ENCODE measurements at places on chromosomes 6 and 20.

DNA sequence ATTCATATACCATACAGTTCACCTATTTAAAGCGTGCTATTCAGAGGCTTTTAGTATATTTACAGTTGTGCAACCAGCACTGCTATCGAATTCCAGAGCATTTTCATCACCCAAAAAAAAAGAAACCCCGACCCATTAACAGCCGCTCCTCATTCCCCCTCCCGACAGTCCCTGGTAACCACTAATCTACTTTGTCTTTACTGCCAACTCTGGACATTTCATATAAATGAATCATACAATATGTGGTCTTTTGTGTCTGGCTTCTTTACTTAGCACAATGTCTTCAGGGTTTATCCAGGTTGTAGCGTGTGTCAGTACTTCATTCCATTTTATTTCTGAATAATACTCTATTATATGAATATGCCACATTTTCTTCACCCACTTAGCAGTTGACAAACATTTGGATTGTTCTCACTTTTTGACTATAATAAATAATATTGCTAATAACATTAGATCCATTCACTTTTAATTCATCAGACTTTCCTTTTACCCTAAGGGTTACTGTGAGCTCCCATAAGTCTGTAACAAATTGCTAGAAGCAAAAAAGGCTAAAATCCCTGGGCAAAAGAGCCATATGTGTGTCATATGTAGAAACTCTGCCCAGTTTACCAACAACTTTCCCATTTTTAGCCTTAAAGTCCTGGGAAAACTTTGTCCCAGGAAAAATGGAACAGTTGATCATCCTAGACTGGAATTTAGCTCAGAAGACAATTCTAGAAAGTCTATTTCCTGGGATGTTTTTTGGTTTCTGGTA lies 23.2 kb upstream of the ROS1 start:
- DNase-seq, result no peak

GRCh38 chr6:143332153-143332845 lies 118.2 kb downstream of the ADAT2 start:
- no peak for DNase-seq

GRCh38 chr20:44803383-44803941 lies 6.9 kb downstream of the RIMS4 start:
- DNase-seq, result no peak

DNA sequence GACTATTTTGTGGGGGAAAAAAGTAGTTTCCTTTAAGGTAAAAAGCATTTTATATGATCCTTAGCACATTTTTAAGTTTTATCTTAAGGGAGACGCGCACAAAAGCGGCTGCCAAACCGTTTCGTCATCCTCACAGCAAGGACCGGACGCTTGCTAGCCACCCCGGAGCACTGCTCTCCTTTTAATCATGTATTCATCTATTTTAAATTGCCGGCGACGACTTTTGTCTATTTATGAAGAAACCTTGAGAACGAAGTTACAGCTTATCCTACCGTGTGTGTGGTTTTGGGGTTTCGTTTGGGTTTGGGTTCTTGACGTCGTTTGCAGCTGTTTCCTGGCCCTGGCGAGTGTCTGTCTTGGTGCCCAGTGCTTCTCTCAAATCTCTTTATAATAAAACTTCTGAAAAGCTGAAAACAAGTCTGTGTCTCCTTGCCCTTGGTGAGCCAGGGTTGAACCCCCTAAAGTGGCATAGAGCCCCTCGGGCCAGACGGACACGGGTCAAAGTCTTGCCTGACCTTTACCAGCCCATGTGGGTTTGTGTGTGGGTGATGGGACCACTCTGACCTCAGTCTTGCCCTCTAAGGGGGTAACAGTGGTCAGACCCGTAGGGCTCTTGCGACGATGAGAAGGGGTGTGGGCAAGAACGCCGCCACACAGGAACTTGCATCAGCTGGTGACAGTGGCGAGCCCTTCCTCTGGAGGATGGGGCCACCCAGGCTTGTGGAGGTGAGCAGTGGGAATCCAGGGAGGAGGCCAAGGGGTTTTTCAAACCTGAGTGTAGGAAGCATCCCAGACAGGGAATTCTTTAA lies 117.6 kb downstream of the JPH2 start:
- peak; percentile 75 for DNase-seq

DNA sequence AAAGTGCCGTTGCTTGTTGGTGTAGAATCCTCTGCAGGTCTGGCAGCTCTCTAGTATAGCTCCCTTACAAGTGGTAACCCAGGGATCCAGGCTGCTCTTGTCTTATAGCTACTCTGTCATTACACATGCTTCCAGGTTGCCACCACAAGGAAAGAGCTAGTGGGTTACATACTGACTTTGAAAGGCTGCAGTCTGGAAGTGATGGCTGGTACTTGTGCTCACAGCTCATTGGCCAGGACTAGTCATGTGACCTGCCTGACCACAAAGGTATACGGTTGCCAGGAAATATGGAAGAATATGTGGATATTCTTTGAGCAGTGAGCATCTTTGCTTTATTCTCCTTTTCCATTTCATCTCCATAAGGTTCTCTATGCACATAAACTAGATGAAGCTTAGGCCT lies 46.0 kb downstream of the RREB1 start:
- no peak for DNase-seq

DNA sequence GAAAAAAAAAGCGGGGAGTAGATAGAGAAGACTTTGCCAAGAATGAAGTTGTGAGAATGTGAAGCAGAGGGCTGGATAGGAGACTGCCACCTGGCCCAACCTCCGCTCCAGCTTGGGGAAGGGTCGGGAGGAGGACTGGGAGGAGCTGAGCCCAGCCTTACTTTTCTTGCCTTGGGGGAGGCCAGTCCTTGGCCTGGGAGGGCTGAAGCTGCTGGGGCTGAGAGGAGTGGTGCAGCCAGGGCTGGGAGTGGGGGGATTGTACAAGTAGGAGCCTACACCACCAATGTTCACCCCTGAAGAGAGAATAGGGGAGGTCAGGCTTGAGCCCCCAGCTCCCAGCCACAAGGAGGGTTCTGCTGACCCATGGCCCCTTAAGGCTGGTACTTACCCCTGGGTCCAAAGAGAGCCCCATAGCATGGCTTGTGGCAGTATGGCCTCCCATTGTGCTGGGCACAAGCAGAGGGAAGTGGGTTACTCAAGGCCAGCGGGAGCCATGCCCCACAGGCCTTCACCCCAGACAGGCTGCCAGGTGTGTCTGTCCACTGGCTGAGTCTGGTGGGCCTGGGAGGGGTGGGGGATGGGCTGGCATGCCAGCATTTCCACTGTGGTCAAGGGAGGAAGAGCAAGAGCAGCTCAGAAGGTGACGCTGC lies 1.1 kb downstream of the CRIP3 start:
- DNase-seq, result no peak

DNA sequence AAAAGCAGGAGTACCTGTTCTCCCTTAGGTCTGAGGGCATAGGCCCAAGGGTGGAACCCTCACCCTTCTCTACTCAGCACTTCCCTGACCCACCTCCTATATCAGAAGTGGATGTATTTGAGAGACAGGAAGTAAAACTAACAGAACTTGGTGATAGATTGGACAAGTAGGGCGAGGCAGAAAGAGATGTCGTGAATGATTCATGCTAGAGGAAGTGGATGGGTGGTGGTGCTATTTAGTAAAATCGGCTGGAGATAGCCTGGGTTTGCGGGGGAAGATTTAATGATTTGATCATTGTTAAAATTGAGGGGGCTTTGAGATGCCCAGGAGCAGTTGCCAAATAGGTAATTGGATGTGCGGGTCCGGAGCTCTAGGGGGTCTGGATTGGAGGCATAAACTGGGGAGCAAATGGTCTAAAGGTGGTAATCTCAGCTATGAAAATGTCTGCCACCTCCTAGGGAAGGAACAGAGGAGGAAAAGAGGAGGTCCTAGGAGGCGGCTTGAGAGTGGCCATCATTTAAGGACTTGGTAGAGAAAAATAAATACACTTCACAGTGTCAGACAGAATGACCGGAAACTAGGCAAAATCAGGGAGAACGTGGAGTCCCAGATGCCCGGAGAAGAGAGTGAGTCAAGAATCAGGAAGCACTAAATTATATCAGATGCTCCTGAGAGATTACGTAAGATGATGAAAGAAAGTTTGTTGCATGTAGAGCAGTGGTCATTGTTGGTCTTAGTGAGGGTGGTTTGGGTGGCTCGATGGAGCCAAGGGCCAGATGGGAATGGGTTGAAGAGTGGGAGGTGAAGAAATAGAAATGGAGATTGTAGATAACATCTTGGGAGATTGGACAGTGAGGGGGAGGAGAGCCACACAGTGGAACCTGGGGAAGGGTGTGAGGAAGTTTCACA lies 142.0 kb downstream of the CEP57L1 start:
- DNase-seq, result no peak

GRCh38 chr6:157107915-157108651 lies 215.2 kb downstream of the TMEM242 start:
- no peak for DNase-seq

DNA sequence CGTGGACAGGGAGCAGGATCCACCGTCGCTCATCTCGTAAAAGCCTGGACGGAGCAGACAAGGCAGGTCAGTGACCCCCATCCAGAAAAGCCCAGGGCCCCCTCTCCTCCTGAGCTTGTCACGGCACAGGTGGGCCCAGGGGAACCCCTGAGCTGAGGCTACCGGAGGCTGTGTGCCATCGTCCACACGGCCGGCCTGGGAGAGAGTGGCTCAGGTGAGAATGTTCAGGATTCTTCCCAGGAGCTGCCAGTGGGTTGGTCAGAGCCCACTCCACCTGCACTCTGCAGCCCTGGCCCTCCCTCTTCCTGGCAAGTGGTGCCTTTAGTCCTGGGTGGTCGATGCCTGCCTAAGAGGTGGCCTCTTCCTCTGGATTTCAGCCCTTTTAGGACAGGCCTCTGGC lies 9.2 kb downstream of the DACT2 start:
- no peak for DNase-seq

DNA sequence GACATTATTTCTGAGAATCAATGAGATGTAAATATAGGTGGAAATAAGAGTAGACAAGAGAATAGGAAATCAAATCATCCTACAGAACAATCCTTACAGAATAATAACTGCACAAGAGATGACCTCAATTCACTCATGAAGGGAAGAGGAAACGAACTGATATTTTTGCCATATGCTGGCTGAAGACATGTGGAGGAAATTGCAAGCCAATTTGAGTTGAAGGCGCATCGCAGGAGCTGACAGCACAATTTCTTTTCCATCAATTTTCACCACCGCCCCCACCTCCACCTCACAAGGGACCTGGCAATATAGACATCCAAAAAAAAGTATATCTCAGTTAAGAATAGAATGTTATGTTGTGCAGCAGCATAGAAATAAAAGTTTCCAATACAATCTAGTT lies 20.3 kb downstream of the CITED2 start:
- DNase-seq, result no peak

- DNase-seq, result no peak
These were observed 164.2 kb upstream of the PLN start for GRCh38 chr6:118383924-118384323.

- no peak for DNase-seq
These were observed 4.9 kb upstream of the PTGIS start for GRCh38 chr20:49572857-49573256.

DNA sequence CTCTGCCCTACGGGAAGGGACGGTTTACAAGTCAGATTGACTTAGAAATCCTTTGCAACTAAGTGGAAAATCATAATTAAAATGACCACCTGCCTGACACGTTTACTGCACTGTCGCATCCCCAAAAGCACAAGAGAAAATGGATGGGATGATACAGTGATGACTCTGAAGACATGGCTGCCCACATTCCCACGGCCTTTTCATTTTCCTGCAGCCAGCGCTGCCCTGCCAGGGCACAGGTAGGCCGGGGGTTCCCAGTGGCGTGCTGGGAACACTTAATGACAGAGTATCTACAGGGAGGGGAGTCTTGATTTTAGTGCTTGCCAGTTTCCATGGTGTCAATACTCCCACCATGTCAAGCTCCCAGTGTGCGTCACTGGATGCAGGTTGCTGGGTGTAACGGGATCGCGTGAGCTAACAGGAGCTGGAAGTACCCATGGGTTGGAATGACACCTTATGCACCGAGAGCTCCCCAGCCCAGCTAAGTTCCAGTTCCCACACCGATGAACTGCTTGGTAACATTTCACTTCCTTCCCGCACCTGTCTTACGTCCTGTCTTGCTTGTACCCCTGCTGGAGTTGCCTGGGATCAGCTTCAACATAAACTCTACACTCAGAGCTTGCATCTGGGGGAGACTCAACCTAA lies 129.0 kb downstream of the ANKRD60 start:
- no peak for DNase-seq

DNA sequence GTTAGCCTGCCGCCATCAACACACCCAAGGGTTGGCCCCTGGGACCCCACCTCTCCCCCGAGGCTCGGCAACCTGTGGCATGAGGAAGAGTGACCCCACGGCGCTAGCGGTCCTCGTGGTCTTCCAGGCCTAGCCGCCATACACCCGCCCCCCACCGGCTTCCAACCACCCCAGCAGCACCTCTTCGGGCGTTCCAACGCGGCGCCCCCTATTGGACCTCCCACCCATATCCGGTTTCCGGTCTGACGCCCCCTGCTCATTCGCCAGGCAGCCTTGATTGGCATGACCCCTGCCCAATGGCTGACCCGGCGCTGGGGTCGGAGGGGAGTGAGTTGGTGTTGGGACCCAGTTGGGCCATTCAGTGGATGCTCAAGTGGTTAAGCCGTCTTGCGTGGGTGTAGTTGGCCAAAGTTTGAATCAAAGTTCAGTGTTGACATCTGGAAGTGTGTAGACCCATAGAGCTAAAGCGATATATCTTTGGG lies at the start of gene GNAS-AS1:
Gene GNAS-AS1 (minus strand): TSS at position 210 of the 482 bp plus-strand sequence.
- DNase-seq, result peak; percentile 96

- no peak for DNase-seq
These were observed 130.1 kb downstream of the BCAS1 start for GRCh38 chr20:53940360-53940702.

GRCh38 chr6:125867483-125867942 lies 76.8 kb downstream of the NCOA7 start:
- DNase-seq, result no peak

DNA sequence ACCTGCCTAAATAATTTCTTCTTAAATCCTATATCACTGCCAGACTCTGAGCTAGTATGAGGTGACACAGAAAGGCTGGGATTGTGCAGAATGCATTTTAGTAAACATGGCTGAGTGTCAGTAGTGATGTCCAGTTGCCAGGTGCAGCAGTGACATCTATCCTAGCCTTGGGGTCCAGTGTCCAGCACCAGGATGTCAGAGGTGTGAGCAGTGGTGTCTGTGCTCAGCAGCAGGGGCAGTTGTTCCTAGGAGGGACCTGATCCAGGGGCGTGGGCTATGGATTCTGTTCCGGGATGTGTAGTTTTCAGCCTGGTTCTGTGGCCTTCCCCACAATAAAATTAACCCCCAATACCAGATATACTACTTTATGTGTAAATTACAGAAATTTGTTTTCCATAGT lies 6.0 kb downstream of the HLA-C start:
- DNase-seq, result no peak

DNA sequence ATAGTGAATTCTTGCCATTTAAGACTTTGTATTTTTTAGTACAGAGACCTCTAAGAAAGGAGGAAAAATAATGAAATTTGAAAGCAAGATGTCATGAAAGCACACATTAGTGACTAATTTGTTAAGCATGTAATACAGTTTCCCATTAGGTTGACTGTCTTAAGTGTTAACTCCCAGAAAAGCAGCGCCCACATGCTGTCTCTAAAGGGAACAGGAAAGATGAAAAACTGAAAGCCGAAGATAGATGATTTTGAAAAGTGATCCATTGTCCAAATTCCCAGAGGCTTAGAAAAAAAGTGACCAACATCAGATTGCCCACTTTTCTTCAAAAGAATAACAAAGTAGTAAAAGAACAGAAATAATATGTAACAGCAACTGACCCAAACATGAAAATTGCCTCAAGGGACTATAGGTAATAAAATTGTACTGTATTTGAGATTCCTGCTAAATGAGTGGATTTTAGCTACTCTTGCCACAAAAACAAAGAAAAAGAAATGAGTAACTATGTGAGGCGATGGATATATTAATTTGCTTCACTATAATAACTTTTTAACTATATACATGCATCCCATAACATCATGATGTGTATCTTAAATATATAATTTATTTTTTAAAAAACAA lies 83.2 kb upstream of the OGFRL1 start:
- no peak for DNase-seq
